ENCODE measurements at places on chromosomes 6 and 20.

GRCh38 chr6:13074415-13075140, 253.8 kb downstream of the TBC1D7 start:
- no peak for DNase-seq

- DNase-seq = peak; percentile 1
These were observed 303.9 kb downstream of the FOXC1 start for GRCh38 chr6:1913577-1913976.

DNA sequence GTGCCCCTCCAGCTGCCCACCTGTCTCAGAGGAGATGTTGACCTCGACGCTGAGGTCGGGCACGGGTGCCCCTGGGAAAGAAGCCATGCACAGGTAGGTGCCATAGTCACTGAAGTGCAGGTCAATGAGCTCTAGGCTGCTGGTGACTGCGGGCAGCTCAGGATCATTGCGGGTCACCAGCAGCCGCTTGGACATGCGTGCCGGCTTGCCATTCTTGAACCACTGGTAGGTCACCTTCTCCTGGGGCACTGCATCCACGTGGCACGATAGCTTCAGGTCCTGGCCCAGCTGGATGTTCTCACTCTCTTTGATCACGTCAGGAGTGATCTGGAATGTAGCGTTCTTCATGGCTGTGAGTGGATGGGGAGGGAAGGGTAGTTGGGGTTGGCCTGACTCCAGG, 45.7 kb downstream of the MDGA1 start:
- no peak for DNase-seq

- DNase-seq = no peak
These were observed 527.8 kb downstream of the RFPL4B start for GRCh38 chr6:112874881-112875280.

- DNase-seq = no peak
These were observed 20.6 kb downstream of the RBCK1 start for GRCh38 chr20:428658-429200.

DNA sequence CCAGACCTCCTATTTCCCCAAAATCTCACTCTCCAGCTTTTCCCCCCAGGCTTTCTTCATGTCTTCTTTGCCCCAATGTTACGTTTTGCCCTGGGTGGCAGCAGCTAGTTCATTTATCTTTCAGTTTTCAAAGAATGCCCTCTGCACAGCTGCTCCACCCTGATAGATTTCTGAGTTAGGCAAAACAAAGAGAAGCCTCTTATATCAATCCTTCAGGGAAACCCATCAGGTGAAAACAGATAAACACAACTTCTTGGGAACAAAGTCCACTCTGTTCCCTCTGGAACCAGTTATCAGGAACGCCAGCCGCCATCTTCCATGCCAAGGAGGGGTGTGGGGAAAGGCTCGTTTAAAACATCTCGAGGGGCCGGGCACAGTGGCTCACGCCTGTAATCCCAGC, 34.0 kb downstream of the ZBTB9 start:
- DNase-seq = no peak

GRCh38 chr6:108777536-108777935, 70.7 kb upstream of the ARMC2 start:
- DNase-seq = no peak

DNA sequence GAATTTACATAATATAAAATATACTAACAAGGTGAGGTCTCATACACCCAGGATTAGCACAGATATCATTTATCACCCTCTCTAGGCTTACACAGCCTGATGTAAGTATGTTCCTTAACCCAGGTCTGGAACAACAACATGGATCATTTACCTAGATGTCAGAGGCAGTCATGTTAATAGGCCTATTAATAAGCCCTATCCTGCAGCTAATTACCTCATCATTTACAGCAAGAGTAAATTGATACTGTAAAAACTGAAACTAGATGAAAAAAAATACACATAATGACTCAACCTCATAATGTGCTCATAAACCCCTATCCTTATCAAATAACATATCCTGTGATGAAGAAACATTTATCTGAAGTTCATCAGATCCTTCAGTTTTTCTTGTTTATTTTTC, 334.3 kb upstream of the MANEA start:
- no peak for DNase-seq

GRCh38 chr6:149484733-149485700, at the start of gene ZC3H12D:
ZC3H12D (minus strand) TSS chr6:149485014; CDS start chr6:149474543, 10,471 bp downstream.
- DNase-seq = peak; percentile 36
